ENCODE measurements at places on chromosomes 7 and 10.

DNA sequence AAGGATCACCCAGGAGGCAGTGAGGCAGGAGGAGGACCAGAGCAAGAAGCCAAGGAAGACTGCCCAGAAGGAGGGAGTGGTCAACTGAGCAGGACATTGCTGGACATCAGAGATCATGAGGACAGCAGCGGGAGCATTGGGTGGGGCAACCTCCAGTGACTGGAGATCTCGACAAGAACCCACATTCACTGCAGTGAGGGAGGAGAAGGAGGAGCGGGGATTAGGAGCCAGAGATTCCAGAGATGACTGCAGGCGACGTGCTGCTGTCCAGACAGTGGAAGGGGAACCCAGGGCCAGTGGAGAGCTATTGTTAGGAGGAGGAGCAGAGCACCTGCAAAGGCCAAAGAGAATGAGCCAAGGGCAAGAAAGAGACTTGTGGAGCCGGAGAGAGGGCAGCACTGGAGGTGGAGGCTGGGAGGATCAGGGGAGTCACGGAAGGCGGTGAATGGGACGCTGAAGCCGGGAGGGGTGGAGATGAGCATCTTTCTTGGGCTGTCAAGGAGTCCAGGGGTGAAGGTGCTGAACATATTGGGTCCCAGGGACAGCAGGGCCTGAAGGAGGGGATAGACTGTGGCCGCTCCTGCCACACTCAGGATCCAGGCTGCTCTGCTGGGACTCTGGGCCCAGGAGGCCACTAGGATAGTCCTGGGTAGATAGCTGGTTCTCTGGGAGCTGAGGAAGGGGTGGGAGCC lies 140.1 kb upstream of the UNC5B start:
- no peak for DNase-seq

GRCh38 chr7:43391518-43391917 lies 191.4 kb upstream of the STK17A start:
- no peak for DNase-seq

GRCh38 chr7:194252-195009 lies 2.1 kb downstream of the FAM20C start:
- DNase-seq = no peak

- no peak for DNase-seq
Observed at GRCh38 chr7:47738563-47739166, 156.8 kb upstream of the TNS3 start.

- DNase-seq = peak; percentile 94
Observed at GRCh38 chr10:110901954-110902819, 16.8 kb downstream of the BBIP1 start.

DNA sequence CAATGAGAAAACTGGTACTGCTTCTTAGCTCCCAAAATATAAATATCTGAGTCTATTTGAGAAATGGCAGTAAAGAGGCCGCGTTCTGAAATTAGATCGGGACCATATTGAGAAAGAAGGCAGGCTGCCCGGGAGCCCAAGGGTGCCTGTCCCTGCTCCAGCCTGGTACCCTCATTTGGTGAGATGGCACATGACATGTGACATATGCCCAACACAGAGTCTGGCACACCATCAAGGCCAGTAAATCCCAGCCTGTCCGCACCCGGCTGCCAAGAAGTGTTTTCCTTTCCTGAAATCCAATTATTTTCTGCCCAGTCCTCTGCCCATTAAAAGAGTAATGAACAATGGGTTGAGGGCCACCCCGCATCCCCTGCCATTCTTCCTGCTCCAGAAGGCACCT lies 66.4 kb downstream of the CDH23 start:
- no peak for DNase-seq

GRCh38 chr10:70500368-70500767 lies 21.8 kb downstream of the PALD1 start:
- no peak for DNase-seq

- DNase-seq = peak; percentile 22
Observed at GRCh38 chr10:62978482-62978881, 154.6 kb upstream of the NRBF2 start.

DNA sequence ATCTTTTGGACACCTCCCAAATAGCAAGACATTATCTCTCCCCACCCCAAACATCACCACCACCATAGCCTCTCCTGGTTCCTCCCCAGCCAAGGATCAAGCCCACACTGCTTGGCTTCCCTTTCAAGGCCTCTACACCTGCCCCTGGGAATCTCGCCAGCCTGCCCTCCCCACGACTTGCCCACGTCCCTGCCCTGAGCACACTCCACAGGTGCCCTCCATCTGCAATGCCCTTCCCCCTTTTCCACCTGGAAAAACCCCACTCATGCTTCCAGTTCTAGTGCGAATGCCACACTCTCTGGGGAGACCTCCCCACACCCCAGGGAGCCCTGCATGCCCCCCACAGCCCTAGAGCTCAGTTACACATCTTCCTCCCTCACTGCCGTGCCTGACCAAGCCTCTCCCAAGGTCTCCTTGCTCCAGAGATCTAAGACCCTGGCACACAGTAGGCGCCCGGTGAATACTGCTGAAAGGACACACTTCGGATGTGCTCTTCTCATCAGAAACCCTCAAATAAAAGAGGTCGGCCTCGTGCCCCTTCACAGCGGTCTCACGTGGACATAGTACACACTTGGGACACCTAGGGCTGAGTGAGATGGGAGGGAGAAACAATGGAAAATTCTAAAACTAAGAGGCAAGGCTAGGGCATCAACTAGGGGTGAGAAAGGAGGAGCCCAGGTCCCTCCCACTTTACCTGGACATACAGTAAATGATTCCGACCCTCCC lies 91.4 kb downstream of the DLG5 start:
- DNase-seq = no peak

GRCh38 chr7:120955577-120956149 lies 5.1 kb downstream of the ING3 start:
- DNase-seq = no peak

DNA sequence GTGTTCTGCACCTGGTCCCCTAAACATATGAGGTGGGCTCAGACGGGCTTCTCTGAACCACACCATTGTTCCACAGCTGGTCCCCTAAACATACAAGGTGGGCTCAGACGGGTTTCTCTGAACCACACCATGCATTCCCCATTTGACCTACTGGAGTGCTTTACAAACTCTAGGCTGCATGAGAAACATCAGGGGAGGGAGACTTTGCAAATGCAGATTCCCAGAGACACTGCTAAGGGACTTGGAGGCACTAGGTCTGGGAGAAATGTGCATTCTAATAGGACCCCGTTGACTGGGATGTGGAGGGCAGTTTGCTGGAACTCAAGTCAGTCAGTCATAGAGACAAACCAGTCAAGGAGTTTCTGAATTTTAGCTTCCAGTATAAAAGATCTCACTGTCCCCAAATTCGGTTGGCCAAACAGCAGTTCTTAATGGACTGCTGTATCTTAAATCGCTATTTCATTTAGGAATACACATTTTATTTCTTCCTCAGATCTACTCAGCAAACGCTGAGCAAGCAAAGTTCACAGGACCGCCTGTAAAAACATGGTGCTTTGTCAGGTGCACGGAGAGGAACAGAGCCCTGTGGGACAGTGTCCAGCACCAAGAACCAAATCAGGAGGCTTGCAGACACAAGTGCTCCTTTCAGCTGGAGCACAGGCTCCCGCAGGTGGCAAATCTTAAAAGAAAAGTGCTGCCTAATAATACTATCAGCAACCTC lies 198.8 kb downstream of the SFMBT2 start:
- DNase-seq = no peak

- peak; percentile 53 for DNase-seq
Observed at GRCh38 chr7:24728503-24729364, 28.5 kb downstream of the GSDME start.

- no peak for DNase-seq
Observed at GRCh38 chr7:155484483-155485399, 26.8 kb downstream of the EN2 start.

DNA sequence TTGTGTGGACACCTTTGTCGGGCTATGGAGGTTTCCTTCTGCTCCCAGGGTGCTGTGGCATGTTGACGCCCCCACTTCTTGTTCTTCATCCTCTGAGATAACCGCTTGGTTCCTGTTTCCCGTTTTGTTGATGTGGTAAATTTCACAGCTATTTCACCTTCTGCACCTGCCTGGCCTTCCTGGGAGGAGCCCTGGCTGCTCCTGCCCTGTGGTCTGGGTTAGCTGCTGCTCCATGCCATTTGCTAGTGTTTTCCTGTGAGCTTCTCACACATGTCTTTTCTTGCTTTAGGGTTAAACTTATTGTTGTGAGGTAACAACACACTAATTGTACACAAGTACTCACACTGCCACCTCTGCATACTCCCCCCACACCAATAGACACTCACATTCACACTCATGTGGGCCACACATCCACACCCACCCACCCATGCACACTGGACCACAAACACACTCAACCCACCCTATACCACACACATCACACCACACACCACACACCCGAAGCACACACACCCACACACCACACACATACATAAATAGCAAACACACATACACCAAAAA lies 46.5 kb upstream of the MSMB start:
- no peak for DNase-seq

GRCh38 chr10:11194859-11195586 lies 177.4 kb downstream of the CELF2 start:
- no peak for DNase-seq

DNA sequence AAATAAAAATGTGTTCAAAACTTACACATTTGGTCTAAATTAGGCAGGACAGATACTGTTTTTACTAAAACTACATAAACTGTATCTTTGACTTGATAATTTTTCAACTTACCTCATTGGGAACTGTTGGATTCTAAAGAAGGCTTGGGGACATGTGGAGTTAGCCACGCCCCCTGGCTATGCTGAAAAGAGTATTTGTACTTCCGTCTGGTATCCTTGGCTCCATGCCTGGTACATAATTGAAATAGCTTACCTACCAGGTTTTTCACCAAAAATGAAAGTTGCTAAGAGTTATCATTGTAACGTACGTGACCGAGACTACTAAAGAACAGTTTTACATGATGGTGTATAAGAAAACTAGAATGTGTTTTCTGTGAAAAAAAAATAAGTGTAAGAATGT lies 604.8 kb upstream of the IGFBP3 start:
- DNase-seq = no peak

DNA sequence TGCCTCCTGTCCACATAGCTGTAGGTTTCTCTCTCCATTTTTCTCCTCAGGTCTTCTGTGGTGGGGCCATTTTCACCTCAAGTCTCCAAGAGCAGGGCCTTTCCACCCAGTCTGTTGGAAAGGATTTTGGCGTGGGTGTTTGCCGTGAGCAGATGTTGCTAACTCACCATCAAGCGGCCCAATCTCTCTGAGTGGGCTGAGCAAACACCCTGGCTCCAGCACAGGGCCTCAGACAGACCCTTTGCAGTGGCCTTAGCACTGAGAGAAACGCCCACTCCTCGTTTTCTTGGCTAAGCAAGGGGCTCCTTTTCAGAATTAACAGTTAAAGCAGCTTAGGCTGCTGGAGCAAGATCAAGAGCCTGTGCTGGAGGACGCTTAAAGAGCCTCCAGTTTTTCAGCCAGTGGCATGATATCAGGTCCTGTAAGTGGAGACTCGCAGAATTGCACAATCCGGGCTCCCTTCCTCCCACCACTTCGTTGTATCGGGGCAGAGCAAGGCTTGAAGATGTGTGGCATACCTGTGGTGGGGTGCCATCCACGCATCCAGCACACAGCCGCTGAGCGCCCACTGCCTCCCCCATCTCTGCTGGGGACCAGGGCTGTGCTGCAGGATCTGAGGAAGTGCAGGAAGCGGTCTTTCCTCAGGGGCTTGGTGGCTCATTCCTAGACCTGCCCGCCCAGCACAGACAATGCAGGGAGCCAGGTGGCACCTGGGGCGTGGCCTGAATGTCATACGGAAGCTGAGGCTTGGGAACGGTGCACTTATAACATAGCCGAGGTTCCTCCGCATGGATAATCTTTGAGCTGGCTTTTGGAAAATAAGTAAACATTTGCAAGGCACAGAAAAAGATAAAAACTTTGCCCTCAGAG lies 142.7 kb downstream of the ADARB2 start:
- DNase-seq = no peak

DNA sequence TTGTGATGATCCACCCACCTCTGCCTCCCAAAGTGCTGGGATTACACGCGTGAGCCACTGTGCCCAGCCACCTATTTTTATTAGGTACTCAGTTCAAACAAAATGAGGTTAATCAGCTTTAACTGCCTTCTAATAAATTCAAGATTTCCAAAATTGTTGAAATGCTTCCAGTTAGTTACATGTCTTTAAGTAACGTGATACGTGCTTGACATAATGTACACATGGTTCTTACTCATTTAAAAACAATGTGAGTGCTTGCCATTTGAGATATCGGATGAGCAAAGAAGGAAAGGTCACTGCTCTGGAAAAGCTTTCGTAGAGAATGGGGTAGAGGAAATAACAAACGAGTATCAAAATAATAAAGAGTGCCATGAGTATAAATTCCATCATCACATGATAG lies 83.6 kb downstream of the KMT2E start:
- peak; percentile 90 for DNase-seq

DNA sequence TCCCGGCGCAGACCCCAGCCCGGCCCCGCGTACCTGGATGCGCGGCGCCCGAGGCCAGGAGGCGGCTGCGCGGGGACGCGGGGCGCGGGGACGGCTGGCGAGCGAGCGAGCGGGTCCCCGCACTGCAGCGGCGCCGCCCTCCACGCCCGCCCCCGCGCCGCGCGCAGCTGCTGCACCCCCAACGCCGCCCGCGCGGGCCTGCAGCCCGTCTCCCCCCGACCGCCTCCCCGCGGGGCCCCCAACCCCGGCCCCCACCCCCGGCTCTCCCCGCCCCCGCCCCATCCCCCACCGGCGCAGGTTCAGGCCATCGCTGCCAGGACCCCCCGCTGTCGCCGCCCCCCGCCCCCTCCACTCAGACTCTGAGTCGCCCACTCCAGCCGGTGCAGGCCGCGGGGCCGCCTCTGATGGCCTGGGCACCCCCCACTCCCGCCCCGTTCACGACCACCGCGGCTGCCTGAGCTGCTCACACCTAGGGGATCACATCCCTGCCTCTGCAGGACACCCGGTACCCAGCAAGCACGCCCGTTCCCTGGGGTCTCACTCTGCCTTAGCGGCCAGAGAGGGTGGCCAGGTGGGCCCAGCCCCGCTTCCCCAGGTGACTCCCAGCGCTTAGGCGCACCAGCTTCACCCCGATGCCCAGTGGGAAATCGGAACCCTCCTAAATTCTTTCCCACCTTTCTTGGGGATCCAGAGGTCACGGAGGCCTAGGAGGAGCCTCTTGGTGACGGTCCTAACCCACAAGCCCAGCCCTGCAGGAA lies 13.9 kb upstream of the DNAAF5 start:
- no peak for DNase-seq

GRCh38 chr7:25260862-25261494 lies 32.7 kb upstream of the NPVF start:
- peak; percentile 72 for DNase-seq

Data from fibroblast of mammary gland (primary cell).